ENCODE measurements at places on chromosomes 16 and 17.
A peak's percentile ranks its signal among the peaks of the same experiment; 100 is the strongest.

GRCh38 chr17:285751-286422 lies 66.7 kb downstream of the RPH3AL start:
- no peaks in the 10 kb centered on the region for H3K27me3 ChIP-seq
- H3K27ac ChIP-seq: no peak overlapping the region
- DNase-seq: peak; percentile 3

- no peak overlapping the region for H3K27ac ChIP-seq
These were observed 2.3 kb downstream of the PDK2 start for GRCh38 chr17:50097455-50097854.

DNA sequence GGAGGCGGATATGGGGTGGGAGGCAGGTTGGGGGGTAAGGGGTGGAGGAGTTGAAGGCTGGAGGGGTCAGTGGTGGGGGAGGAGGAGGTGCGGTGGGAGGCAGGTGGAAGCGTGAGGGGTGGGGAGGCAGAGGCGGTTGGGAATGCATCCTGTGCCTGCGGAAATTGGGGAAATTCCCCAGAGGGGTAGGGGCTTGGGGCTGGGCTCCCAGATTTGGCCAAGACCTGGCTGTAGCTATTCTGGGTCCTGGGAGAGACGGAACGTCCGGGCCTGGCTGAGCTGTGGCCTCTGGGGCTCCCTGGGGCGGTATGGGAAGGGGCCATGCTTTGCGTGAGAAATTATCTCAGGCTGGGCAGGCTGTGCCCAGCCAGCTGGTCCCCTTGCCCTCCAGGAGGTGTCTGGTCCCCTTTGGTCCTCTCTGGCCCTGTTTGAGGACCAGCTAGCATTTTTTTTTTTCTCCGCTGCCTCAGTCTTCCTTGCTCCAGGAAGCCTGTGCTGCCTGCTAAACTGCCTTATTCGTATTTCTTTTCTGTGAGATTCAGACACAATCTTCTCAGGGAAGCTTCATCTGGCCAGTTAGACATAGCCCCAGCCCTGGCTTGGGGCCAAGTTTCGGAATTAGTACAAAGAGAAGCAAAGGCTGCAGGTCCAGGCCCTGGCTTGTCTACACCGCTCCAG lies 7.3 kb upstream of the TRPV2 start:
- H3K27me3 ChIP-seq: peaks cover 16% of the 10 kb centered on the region
- peaks cover 8% of the 10 kb centered on the region for H3K4me1 ChIP-seq
- no peak overlapping the region for H3K4me3 ChIP-seq

- no peak overlapping the region for H3K27ac ChIP-seq
- H3K4me3 ChIP-seq: no peak overlapping the region
- peaks cover 37% of the 10 kb centered on the region for H3K36me3 ChIP-seq
- peaks cover 9% of the 10 kb centered on the region for H3K4me1 ChIP-seq
- H3K27me3 ChIP-seq: no peaks in the 10 kb centered on the region
These were observed 26.4 kb downstream of the NMT1 start for GRCh38 chr17:45087504-45087975.

GRCh38 chr16:69440250-69440649 lies 15.8 kb downstream of the CYB5B start:
- no peaks in the 10 kb centered on the region for H3K27me3 ChIP-seq
- peaks cover 62% of the 10 kb centered on the region for H3K4me1 ChIP-seq
- no peak for DNase-seq
- H3K36me3 ChIP-seq: peaks cover 40% of the 10 kb centered on the region
- no peak overlapping the region for H3K27ac ChIP-seq
- no peak overlapping the region for H3K4me3 ChIP-seq

- no peak overlapping the region for H3K4me3 ChIP-seq
- no peaks in the 10 kb centered on the region for H3K4me1 ChIP-seq
- no peaks in the 10 kb centered on the region for H3K36me3 ChIP-seq
- no peak for DNase-seq
- H3K27ac ChIP-seq: no peak overlapping the region
These were observed 26.6 kb downstream of the JPH3 start for GRCh38 chr16:87628940-87629339.

DNA sequence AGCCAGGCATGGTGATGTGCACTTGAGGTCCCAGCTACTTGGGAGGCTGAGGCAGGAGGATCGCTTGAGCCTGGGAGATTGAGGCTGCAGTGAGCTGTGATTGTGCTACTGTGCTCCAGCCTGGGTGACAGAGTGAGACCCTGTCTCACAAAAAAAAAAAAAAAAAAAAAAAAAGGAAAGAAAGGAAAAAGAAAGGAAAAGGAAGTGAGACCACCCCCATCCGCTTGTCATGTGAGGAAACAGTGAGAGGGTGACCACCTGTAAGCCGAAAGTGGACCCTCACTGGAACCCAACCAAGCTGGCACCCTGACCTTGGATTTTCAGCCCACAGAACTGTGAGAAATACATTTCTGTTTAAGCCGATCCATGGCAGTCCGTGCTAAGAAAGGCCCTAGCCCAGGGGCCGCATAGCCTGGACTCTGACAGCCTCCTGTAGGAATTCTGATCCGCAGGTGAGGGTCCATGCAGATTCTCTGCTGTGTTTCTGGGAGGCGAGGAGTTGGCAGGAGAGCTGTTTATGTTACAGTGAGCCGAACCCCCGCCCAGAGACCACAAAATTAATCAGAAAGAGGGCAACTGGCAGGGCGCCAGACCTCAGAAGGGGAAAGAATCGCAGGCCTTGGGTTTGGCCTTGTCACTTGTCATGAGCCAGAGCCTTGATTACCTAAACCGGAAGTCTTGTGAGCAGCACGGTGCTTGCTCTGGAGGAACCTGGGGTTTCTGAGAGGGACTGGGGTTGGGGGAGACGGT lies 945 bp downstream of the SGSH start:
- peak overlapping the region; percentile 83 for H3K27ac ChIP-seq
- H3K4me3 ChIP-seq: peak overlapping the region; percentile 84
- peaks cover 8% of the 10 kb centered on the region for H3K36me3 ChIP-seq

GRCh38 chr17:48994549-48995303 lies 2.5 kb upstream of the IGF2BP1 start:
- peak overlapping the region; percentile 3 for H3K27ac ChIP-seq

DNA sequence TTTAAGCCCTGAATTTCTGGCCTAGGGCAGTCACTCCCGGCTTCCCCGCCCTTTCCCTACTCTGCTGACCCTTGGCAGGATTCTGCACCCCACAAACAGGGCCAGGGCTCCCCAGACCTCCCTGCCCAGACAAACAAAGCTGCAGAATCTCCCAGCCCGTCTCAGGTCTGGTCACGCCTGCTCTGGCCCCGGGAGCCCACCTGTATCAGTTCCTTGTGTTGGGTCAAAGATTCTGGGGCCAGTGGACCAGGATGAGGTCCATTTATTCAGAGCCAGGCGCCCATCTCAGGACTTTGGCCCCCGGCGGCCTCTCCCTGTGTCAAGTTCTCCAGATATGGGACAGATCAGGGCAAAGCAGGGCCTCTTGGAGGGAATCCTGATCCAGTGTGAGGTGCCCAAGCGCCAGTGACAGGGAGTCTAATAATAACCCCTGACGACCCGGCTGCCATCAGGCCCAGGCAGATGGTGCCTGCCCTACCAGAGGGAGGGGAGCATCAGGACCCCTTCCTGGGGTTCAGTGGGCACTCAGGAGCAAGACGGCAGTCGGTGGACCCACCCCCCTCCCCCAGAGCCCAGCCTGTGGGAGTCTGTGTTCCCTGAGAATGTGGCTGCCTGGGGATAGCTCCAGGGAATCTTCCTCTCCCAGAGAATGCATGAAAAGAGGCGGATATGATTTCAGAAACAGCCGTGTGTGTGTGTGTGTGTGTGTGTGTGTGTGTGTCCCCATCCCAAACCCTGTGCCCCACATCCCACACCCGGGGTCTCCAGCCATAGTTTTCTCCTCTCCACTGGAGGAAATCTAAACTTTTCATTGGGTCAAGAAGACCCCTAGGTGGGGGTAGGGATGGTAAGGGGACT lies 1.3 kb downstream of the TTYH2 start:
- peaks cover 16% of the 10 kb centered on the region for H3K36me3 ChIP-seq
- peak overlapping the region; percentile 79 for H3K4me3 ChIP-seq
- peaks cover 46% of the 10 kb centered on the region for H3K4me1 ChIP-seq
- peak overlapping the region; percentile 50 for H3K27ac ChIP-seq
- DNase-seq: no peak
- H3K27me3 ChIP-seq: peaks cover 3% of the 10 kb centered on the region

GRCh38 chr17:7577327-7578199 lies 1.9 kb upstream of the CD68 start:
- H3K4me1 ChIP-seq: peaks cover 85% of the 10 kb centered on the region
- H3K36me3 ChIP-seq: peaks cover 81% of the 10 kb centered on the region
- DNase-seq: no peak
- H3K27me3 ChIP-seq: no peaks in the 10 kb centered on the region

DNA sequence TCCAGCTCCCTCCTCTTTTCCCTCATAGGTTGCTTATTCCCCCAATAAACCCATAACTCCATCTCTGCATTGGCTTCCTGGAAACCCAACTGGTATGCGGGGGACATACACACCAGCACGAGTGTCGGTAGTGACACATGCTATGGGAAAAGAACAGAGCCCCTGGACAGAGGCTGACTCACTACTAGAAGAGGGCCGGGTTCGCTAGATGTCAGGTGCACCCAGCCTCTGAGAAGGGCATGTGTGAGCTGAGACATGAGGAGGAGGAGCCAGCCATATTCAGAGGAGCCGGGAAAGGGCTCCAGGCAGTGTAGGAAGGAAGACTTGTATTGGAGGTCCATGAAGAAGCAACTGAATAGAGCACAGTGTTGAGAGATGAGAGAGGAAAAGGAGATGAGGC lies 241.1 kb downstream of the SOX9 start:
- H3K4me3 ChIP-seq: no peak overlapping the region
- no peak overlapping the region for H3K27ac ChIP-seq
- no peak for DNase-seq
- no peaks in the 10 kb centered on the region for H3K4me1 ChIP-seq
- no peaks in the 10 kb centered on the region for H3K36me3 ChIP-seq

GRCh38 chr16:84406006-84406963 lies 37.9 kb downstream of the ATP2C2 start:
- H3K4me1 ChIP-seq: peaks cover 3% of the 10 kb centered on the region
- no peak overlapping the region for H3K4me3 ChIP-seq
- H3K27me3 ChIP-seq: peaks cover 30% of the 10 kb centered on the region
- DNase-seq: no peak

- no peaks in the 10 kb centered on the region for H3K27me3 ChIP-seq
- H3K36me3 ChIP-seq: no peaks in the 10 kb centered on the region
- DNase-seq: no peak
- H3K4me3 ChIP-seq: peak overlapping the region; percentile 83
- peak overlapping the region; percentile 93 for H3K27ac ChIP-seq
These were observed 1.1 kb upstream of the PIGQ start for GRCh38 chr16:568401-569258.

- no peak overlapping the region for H3K4me3 ChIP-seq
- DNase-seq: no peak
- no peaks in the 10 kb centered on the region for H3K36me3 ChIP-seq
These were observed 418.7 kb upstream of the DYNLRB2 start for GRCh38 chr16:80122115-80122514.

GRCh38 chr16:8899709-8900317 lies 17.7 kb downstream of the LITAFD start:
- H3K4me3 ChIP-seq: no peak overlapping the region
- H3K27me3 ChIP-seq: no peaks in the 10 kb centered on the region
- H3K27ac ChIP-seq: no peak overlapping the region
- no peaks in the 10 kb centered on the region for H3K4me1 ChIP-seq

DNA sequence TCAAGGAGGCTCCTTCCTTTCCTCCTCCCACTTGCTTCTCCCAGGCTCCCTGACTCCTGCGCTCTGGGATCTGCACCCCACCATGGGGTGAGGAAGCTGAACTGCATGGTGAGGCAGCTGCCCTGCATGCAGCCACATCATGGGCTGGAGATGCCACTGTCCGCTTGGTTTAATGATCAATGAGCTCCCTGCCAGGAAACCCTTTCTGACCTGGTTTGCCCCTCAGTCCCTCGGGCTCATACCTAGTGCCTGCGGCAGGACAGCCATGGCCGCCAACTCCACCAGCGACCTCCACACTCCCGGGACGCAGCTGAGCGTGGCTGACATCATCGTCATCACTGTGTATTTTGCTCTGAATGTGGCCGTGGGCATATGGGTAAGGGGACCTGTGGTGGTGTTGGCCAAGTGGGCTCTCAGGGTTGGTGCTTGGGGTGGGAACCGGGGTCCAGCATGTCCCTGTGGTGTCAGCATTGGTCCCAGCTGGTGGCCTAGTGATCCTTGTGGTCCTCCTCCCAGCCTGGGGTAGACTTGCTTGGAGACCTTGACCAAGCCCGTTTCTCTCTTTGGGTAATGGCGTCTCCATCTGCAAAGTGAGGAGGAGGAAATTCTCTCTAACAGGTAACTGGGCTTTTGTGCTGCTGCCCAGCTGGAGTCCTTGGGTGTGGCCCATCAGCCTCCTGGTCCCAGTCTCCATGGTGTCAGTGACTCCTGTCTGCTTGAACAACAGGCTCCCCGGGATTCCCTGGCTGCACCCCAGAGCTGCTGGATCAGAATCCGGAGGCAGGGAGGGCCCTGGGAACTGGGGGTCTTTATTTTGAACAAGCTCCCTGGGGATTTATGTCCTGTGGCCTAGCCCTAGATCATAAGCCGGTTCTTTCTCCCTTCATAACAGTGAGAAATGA lies at the start of gene SLC5A10:
Gene SLC5A10, plus strand, starts transcription at position 225 of the 902 bp plus-strand sequence. Its CDS starts 41 bp downstream, at position 266.
- peaks cover 29% of the 10 kb centered on the region for H3K4me1 ChIP-seq
- no peak for DNase-seq
- H3K36me3 ChIP-seq: peaks cover 4% of the 10 kb centered on the region
- H3K27ac ChIP-seq: peak within 1 kb of the TSS; percentile 19

- no peaks in the 10 kb centered on the region for H3K36me3 ChIP-seq
- peaks cover 10% of the 10 kb centered on the region for H3K4me1 ChIP-seq
- no peak overlapping the region for H3K27ac ChIP-seq
- H3K4me3 ChIP-seq: no peak overlapping the region
- H3K27me3 ChIP-seq: peaks cover 9% of the 10 kb centered on the region
These were observed 6.8 kb upstream of the CLUH start for GRCh38 chr17:2718150-2718938.

- H3K4me1 ChIP-seq: no peaks in the 10 kb centered on the region
- no peak overlapping the region for H3K27ac ChIP-seq
- no peak for DNase-seq
- no peak overlapping the region for H3K4me3 ChIP-seq
- no peaks in the 10 kb centered on the region for H3K27me3 ChIP-seq
- no peaks in the 10 kb centered on the region for H3K36me3 ChIP-seq
These were observed 290.9 kb downstream of the HS3ST3A1 start for GRCh38 chr17:13310858-13311257.

DNA sequence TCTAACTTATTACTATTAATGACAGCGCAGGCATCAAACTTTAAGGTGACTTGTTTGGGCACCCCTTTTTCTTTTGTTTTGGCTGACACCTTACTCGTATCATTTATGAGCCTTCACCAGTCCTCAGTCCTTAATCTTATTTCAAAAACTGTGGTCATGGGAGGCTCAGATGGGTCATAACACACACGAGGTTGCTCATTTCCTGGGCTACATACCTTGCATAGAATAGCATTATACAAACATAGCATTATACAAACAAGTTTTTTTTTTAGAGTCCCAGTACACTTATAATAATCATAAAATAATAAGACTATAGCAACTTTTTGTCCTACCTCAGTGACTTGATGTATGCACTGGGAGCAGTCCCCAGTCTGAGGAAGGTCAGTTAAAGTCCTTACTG lies 11.2 kb upstream of the ACSF2 start:
- H3K27ac ChIP-seq: no peak overlapping the region
- H3K36me3 ChIP-seq: peaks cover 4% of the 10 kb centered on the region
- no peak overlapping the region for H3K4me3 ChIP-seq

- DNase-seq: no peak
- no peaks in the 10 kb centered on the region for H3K27me3 ChIP-seq
- H3K36me3 ChIP-seq: no peaks in the 10 kb centered on the region
- no peak overlapping the region for H3K27ac ChIP-seq
- no peak overlapping the region for H3K4me3 ChIP-seq
These were observed 109.1 kb upstream of the CDC42EP4 start for GRCh38 chr17:73420897-73421296.

- no peak overlapping the region for H3K27ac ChIP-seq
- no peak overlapping the region for H3K4me3 ChIP-seq
- no peaks in the 10 kb centered on the region for H3K36me3 ChIP-seq
- no peaks in the 10 kb centered on the region for H3K4me1 ChIP-seq
These were observed 9.4 kb downstream of the TOX3 start for GRCh38 chr16:52537516-52537915.
